Left renal pelvis (tissue), 4 donors: ENCODE measurements at places on chromosomes 6 and 20. TPM values are rescaled to one million over a fixed set of nuclear protein-coding genes. Genes with fewer than 3 reads are reported as not detected.

LIN28B gene
- polyA plus RNA-seq = 0.30 TPM

PKIB gene
- polyA plus RNA-seq = 2.0 TPM

GGTLC1 gene
- polyA plus RNA-seq = not detected

ATP5F1E gene
- polyA plus RNA-seq = 194 TPM

DNA sequence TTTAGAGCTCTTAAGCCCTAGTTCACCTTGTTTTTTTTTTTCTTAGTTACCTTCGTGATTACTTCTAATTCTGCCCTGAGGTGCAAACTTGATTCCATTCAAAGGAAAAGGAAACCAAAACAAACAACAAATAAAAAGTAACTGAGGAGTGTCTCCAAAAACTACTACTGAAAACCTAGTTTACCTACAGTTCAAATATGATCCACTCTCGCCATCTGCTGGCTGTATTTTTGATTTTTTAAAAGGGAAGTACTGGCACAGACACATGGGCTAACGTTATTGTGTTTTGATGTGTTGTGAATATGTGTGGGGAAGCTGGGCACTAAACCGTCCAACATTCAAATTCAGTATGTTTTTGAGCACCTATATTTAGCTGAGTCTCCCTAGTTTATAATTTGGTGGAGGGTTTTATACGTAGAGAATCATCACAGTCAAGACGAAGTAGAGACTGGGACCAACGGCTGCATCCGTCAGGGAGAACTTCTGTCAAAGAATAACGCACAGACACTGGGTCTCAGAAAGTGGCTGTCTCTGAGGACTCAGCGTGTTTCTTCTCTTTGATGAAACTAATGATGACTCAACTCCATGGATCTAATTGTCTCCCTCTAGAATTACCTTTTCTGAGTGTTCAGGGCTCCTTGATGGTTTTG lies 373.5 kb upstream of the BTBD3 start:
- DNase-seq = peak; percentile 56

DNA sequence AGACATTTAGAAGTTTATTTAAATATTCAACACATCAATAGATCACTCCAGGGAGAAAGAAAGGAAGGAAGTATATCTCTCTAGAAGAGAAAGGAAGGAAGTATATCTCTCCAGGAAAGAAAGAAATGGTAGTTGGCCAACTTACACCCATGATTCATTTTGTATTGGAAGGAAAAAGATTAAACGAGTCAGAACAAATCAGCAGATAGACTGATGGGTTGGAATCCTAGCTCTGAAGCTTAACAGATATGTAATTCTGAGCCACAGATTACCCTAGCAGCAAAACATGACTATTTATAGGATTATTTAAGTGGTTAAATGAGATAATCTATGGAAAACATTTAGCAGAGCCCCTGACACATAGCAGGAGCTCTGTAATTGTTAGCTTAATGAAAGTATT lies 27.1 kb downstream of the COL12A1 start:
- no peak for DNase-seq

DNA sequence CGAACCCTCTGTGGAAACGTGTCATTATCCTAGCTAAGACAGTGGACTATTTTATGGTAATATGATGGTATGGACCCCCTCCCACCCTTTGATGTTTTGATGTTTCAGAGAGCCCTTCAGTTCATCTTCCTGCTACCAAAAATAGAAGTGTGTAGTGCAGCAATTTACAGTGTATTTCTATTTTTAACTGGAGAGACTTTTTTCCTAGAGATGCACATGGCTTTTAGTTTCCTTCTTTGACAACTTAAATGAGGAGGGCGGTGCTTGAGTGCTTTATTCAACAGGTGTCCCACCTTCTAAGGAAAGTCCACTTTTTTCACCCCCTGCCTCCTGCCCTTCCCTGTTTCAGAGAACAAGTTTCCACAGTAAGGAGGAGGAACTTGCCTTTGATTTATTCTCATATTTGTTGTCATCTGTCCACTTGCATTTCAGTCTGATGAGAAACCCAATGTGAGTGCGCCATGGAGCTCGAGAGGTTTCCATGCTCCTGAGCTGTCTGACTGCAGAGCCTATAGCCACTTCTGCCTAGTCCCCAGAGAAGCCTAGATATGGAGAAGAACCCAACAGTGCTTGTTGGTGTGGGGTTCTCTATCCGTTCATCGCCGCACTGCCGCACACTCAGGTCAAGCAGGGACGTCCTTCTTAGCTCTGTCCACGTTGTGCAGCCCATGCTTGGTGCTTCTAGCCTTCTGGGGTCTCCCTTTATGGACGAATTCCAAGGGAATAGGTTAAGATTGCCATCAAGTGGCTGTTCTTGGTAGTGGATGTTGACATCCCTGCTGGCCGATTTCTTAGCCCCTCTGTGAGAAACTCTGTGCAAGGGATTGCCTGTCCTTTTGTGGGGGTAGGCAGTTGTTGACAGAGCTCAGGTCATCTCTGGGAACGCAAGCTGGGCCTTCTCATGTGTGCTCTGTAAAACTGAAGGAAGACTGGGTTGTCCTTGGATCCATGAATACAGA lies 144.2 kb downstream of the JARID2 start:
- peak; percentile 70 for DNase-seq

DNA sequence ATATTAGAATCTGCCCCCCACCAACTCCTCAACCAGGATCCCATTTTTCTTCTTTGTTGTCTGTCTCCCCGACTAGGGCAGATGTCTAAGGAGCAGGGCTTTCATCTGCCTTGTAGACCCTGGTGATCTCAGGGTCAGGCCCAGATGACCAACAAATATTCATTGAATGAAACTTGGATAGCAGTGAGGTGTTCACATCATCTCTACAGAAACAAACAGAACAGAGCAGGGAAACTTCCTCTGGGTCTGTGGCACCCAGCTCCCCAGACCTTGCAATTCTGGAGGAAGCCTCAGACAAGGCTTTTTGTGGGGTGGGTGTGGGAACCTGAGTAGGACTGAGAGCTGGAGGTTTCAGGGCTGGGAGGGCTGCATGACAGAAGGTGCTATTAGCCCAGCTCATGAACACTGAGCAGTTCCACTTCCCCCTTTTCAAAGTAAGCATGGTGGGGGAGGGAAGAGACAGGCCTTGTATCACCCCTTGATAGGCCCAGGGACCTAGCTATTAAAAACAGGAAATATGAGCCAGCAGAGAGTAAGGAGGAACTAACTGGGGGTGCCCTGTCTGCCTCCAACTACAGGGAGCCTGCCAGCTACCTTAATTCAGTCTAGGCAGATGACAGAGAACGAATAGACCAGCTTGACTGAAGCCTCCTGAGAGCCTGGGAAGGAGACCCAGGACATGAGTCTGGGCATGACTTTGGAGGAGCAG lies 37.3 kb upstream of the TOP1 start:
- DNase-seq = no peak

GRCh38 chr6:98844244-98845210 lies 10.2 kb downstream of the POU3F2 start:
- DNase-seq = no peak

- DNase-seq = no peak
Observed at GRCh38 chr20:35854713-35855348, 83.0 kb downstream of the PHF20 start.

GRCh38 chr6:3799719-3800118 lies 48.2 kb upstream of the PXDC1 start:
- no peak for DNase-seq

DNA sequence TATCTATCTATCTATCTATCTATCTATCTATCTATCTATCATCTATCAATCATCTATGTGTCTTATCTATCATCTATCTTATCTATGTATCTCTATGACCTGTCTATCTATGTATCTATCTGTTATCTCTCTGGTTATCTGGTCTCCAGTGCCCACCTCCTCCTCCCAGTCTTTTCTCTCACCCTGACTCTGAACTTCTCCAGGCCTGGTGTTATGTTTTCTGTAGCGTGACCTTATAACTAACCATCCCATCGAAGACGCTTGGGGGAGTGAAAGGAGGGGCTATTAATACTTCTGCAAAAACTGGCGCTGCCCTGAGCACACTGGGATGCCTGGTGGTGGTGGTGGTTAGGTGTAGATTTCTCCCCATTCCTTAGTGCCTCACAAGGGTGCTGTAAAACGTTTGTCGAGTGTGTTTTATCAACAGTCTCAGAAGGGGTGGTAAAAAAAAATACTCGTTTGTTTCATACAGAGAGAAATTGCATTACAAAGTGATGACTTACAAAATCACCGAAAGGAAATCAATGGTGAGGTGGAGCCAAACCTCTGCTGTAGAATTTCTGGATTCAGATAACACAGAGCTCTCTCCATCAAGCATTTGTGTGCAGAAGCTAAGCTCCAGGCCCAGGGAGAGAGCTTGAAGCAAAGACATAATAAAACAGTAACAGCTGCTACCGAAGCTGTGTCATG lies 156.2 kb downstream of the BCAS1 start:
- DNase-seq = no peak

DNA sequence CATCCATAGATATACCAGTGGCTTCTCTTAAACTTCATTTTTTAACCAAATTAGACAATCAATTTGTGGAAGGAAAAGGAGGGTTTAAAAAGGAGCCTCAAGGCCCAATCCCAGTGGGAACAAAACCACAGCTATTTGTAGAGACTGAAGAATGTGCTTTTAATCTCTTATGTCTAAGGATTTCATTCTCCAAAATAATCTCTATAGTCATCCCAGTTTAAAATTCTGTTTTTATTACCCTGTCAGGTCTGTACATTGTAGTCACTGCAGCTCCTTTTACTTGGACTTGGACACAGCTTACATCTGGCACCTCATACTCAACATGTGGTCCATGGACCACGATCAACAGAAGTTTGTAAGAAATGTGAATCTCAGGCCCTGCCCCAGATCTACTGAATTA lies 152.1 kb upstream of the STMND1 start:
- no peak for DNase-seq

DNA sequence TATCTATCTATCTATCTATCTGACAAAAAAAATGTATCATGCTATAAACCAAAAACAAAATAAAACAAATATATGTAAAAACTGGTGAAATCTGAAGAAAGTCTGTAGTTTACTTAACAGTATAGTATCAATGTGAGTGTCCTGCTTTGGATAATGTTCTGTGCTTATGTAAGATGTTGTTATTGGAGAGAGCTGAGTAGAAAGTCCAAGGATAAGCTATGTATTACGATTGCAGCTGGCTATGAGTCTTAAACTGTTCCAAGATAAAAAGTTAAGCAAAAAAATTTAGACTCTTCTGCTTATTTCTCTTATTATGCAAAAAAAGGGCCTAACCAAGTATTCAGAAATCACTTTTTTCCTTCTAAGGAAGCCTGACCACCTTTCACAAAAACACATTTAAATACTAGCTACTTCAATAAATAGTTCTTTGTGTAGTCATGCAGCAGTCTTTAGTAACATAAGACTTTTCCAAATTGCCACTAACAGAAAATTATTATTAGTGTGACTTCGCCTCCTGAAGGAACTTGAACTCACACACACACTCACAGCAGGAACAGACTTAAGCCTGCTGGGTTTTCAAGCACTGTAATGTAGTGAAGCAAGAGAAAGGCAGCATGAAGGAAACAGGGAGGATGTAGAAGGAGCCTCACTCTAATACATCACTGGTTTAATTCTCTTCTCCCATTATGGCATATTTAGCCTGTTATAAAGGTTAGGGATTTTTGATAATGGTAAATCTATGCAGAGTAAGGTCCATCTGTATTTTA lies 265.8 kb upstream of the GJE1 start:
- DNase-seq = no peak

- no peak for DNase-seq
Observed at GRCh38 chr6:85892346-85892745, 249.7 kb upstream of the SYNCRIP start.

- DNase-seq = no peak
Observed at GRCh38 chr6:33634161-33634727, 13.1 kb downstream of the ITPR3 start.
